ENCODE measurements at places on chromosomes 5 and 9. TPM values are rescaled to one million over a fixed set of nuclear protein-coding genes. Genes with fewer than 3 reads are reported as not detected.

Gene GAPVD1
- total RNA-seq: 70.6 TPM

Gene MAMDC2
- total RNA-seq: 35.1 TPM

Gene OMD
- total RNA-seq: 4.1 TPM

Gene BTNL3
- not detected for total RNA-seq

Gene CCDC152
- 1.3 TPM for total RNA-seq

Gene TIMD4
- not detected for total RNA-seq

Gene PRDM9
- not detected for total RNA-seq

Gene ICE1
- total RNA-seq: 28.1 TPM

Gene ADRA1B
- 3.8 TPM for total RNA-seq

Gene CTXN3
- total RNA-seq: not detected

Gene MCTP1
- 38.7 TPM for total RNA-seq

Gene TAF1L
- not detected for total RNA-seq

Gene HSPB3
- not detected for total RNA-seq
